Central memory CD4-positive, alpha-beta T cell (primary cell): ENCODE measurements at places on chromosomes 11 and 22.

DNA sequence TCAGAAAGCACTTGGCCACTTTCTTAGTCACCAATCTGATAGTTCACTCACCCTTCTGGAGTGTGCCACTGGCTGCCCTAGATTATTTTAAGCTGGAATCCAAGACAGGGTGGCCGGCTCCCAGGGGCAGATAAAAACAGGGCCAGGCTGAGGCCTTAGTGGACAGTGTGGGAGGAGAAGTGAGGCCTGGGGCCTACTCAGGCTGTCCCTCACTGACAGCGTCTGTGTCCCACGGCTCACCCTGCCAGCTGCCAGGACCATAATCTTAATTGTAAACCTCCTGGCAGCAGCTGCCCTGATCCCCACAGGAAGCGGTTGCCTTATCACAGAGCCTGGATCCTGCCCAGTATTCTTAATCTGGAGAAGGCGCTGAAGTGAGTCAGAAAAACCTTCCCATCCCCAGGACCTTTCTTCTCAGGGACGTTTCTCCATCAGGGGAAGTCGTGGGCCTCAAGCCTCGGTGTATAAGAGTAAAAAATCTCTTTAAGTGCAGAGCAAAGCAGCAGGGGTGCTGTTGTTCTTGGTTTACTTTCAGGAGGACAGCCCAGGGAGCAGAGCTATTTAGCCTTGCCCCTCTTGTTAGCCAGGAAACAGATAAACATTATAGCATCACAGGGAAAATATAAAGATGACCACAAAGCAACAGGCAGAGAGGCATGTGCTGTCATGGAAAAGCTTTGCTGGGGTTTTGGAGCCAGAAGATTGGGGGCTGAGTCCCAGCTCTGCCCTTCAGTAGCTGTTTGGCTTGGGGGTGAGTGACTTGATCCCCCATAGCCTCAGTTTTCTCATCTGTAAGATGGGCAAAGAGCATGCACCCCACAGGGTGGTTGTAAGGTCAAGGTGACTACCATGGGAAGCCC is 39.6 kb downstream of the TSPAN18 start:
- no peak for DNase-seq

DNA sequence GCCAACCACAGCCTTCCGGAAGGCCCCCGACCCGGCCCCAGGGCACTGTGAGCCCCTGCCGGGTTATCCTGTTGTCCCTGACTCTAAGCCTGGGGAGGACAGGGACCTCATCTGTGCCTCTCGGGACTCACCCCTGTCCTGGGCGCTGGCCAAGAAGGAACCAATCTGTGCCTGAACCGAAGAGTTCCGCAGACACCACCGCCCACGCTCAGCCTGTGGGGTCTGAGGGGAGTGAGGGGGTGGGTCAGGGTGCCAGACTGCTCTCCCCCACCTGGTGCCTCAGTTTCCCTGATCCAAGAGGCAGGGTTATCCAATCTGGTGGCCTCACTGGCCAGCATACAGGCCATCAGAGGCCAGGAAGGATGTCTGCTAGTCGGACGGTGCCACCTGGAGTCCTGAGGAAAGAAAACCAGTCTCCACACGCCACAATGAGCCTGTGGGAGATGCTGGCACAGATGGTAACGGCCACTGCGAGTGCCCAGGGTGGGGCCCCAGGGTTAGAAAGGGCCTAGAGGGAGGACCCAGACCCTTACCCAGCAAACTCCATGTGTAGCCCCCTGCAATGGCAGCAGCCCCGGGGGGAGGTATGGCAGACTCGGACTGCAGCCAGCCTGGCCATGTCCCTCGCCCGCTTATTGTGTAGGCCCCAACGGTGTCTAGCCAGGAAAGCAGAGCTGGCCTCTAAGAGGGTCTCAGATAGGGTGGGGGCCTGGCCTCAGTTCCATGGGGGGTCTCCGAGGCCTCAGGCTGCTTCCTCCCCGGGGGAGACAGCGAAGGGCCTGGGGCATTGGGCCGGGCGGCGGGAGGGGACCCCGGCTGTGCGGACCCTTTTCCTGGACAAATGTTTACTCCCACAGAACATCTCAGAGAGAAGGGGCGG is 827 bp upstream of the TNNT3 start:
- DNase-seq, result no peak

DNA sequence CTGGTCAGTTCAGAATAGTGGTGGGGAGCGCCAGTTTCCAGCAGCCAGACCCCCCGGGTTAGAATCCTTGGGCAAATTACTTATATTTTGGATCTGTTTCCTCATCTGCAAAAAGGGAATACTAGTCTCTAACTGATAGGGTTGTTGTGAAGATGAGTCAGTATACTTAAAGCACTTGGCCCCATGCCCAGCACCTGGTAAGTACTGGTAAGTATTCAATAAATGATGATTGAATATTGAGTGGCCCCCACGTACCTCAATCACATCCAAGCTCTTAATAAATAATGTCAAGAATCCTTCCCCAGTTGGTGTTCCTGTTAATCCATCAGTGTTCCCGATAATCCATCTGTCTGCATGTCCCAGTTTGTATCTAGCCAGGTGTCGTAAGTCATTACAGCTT is 12.1 kb downstream of the ACP2 start:
- DNase-seq, result no peak

DNA sequence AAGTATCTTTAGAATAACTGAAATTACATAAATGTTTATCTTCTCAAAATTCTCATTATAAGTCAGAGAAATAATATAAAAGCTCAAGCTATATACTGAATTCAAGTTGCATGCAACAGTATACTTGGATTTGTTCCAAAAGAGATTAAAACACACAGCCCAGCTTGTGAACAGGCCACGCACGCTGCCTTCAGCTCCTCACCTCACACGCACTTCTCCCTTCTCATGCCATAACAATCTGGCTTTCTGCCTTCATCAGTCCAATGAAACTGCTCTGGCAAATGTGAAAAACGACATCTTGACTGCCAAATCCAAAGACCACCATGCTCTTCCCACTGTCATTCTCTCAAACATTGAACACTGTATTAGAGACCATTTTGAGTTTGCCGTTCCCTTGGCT is 22.1 kb downstream of the ATP6V1E1 start:
- no peak for DNase-seq

- DNase-seq, result peak; percentile 28
Observed at GRCh38 chr11:1845561-1846452, 7.0 kb downstream of the TNNI2 start.

DNA sequence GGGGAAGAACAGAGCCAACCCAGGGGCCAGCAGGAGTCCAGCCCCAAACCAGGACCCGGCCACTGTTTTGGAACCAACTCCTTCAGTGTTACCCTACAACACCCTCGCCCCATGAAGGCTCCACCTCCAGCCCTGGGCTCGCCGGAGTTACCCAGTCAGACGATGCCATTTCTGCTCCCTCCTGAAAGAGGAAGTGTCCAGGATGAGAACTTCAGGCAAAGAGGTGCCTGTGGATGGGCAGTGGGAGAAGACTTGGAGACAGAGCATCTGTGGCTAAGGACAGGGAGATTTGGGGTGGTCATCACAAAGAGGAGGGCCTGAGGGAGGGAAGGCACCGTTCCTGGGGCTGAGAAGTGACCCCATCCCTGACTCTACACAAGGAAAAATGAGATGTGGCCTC is 14.0 kb downstream of the APOBEC3B start:
- DNase-seq, result no peak
